ENCODE measurements at places on chromosomes 3 and 15.

GRCh38 chr3:28575746-28576613, 227.4 kb upstream of the AZI2 start:
- peak; percentile 55 for DNase-seq

DNA sequence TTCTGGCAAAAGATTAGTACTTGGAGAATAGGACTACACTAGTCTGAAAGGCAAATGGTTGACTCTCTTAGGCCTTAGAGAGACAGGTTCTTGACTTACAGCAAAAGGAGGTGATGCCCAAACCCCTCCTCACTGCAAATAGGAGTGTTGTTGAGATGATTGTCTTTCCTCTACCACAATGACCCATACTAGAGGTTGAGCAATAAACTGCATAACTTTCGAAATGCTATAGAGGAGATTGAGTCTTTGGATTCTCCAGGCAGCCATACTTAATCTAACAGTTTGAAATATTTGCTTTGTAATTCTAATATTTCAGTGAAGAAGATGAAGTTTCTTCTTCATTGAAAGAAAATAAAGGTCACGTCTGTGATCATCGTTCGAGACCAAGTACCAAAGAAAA, 498.5 kb upstream of the GBE1 start:
- DNase-seq = no peak

DNA sequence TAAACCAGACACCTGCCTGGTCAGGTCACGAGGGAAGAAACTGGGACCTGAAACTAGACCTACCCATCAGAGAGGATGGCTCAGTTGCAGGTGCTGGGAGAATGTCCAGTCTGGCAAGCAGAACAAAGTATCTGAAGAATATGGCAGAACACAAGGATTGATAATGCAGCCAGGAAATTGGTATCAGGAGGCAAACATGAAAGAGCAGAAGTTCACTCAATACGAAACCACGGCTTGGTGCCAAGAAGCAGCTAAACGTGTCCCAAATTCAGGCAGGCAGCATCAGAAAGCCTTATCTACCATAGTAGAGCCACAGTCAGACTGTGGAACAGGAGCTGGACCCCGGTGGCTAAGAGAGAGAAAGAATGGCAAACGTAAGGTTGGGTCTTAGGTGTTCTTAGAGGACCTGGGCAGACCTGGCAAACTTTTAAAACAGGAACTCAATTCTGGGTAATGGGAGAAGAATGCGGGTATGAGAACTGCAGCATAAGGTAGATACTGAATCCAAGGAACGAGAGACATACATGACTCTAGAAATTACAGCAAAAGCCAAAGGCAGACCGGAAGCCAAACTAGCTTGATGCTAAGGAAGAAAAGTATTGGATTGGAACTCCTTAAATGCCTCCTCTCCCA, 169.0 kb upstream of the NECTIN3 start:
- no peak for DNase-seq

- DNase-seq = no peak
Measured at GRCh38 chr3:171691485-171691884, 118.8 kb downstream of the PLD1 start.

DNA sequence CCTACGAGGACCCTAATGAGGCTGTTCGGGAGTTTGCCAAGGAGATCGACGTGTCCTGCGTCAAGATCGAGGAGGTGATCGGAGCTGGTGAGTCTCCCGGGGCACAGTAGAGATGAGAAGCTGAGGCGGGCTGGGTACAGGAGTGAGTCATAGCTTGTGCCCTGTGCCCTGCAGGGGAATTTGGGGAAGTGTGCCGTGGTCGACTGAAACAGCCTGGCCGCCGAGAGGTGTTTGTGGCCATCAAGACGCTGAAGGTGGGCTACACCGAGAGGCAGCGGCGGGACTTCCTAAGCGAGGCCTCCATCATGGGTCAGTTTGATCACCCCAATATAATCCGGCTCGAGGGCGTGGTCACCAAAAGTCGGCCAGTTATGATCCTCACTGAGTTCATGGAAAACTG, 17.9 kb downstream of the EPHB3 start:
- no peak for DNase-seq

- DNase-seq = no peak
Measured at GRCh38 chr15:67048281-67049279, 16.8 kb upstream of the SMAD3 start.

DNA sequence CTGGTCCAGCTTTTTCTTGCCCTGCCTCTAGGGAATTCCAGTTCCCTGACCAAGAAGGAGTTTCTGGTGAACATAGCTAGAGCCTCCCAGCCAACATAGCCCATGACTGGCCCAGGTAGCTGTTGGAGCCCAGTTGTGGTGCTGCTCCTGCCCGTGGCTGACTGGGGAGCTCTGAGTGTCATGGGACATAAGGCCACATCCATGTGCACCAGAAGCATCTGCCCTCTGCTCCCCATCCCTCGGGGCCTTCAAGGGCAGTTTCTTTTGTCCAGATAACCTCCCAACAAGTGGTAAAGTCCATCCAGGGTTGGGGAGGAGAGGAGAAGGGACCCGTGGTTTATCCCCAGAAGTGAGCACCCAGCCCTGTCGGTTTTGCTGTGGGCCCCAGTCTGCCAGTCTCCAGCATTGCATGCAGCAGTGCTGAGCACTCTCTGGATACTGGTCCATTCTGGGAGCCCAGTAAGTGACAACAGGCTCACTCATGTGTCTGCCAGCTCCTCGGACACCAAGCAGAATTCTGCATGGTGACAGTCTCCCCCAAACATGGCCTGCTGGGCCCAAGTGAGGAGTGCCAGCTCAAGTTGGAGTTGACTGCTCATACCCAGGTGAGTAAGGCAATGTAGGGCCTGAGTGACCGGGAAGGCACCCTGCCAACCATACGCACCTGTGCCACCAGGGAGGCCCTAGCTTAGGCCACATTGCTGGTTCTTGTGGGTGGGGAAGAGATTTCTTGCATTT, 28.8 kb downstream of the ACAA1 start:
- no peak for DNase-seq

- no peak for DNase-seq
Measured at GRCh38 chr15:93865586-93865985, 365.8 kb upstream of the MCTP2 start.

- DNase-seq = no peak
Measured at GRCh38 chr3:26171006-26171405, 381.1 kb downstream of the OXSM start.

GRCh38 chr3:101117465-101117864, 124.2 kb upstream of the ABI3BP start:
- no peak for DNase-seq

DNA sequence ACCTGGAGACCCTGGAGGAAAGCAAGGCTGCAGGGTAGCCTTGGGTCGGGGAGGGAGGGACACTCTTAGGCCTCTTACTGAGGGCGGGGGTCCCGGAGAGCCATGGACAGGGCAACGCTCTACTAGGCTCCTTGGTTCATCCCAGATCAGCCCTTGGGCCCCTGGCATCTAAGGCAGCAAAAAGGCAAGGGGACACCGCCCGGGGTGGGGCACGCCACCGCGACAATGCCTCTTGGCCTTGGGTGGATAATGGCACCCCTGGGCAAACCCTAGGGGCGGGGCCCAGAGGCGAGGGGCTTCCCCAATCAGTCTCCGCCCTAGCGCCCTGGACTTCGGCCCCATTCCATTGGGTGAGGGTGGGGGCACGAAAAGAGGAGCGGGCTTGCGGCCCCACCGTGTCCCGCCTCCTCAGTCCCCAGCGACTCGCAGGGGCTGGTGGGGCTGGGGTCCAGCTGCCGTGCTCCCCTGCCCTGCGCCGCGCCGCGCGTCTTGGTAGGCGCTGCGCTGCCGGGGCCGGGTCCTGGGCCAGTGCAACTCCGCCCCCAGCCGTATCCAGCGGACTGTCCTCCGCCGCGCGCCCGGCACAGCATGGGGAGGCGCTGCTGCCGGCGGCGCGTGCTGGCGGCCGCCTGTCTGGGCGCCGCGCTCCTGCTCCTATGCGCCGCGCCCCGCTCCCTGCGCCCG, at the start of gene CHST13:
TSS of gene CHST13 (plus strand) at position 411 of the 684 bp plus-strand sequence. CDS start at position 589, 178 bp downstream.
- DNase-seq = no peak

GRCh38 chr3:11152301-11152700, 2.0 kb upstream of the HRH1 start:
- no peak for DNase-seq

- DNase-seq = no peak
Measured at GRCh38 chr15:75307778-75308390, 25.2 kb downstream of the GOLGA6D start.

GRCh38 chr3:57158813-57159738, 6.1 kb downstream of the IL17RD start:
- DNase-seq = no peak

DNA sequence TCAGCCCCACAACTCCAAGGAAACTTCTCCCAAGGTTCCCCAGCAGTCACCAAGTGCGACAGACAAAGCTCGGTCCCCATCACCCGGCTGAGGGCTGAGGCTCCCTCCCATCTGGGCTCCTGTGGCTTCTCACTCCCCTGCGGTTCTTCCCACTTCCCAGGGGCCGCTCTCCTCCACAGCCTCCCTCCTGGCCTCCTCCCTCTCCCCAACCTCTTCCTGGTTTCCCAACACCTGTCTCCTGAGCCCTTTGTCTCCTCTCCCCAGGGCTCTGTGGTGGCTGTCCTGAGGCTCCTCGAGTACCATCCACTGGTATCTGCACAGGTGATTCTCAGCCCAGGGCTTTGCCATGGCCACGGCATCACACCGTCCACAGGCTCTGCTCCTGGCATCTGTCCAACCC, 113.2 kb upstream of the NSMCE3 start:
- DNase-seq = no peak

- DNase-seq = no peak
Measured at GRCh38 chr3:174376346-174376745, 482.8 kb upstream of the NAALADL2 start.

- DNase-seq = no peak
Measured at GRCh38 chr3:37918627-37919026, 56.9 kb downstream of the CTDSPL start.

DNA sequence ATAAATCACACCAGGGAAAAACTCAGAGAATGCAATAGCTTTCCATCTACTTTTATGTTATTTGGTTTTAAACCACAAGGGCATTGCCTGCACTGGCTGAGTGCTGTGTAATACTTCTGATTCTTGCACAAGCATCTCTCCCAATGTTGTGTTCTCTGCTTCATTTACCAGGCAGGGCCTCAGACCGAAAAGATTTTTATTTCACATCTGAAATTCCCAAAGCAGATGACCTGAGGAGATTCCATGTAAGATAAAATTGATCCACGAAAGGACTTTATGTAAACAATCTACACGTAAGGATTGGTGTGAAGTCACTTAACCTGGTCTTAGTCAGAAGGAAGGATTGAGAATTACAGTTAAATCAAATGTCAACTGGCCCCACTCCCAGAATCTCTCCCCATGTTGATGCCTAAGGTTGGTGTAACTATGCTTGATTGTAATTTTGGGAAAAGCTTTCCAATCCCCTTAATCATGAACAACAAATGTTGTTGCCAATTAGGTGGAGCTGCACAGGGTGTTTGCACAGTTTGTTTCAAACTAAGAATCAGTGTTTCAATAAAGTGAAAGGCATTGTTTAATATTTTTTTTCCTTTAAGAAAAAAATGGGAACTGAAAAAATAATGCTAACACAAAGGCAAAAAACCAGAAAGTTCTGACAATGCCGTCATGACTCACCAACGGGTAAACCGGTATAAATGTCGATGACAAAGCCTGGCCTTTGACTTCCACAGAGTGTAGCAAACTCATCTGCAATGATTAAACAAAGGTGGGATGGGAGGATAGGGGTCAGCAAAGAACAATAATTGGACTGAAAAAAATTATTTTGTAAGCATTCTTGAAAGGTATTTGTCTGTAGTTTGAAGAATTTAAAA, 128.6 kb downstream of the DUT start:
- no peak for DNase-seq

Data from C1 segment of cervical spinal cord (tissue), 14 donors.